ENCODE measurements at places on chromosomes 3 and 15.

- no peak for DNase-seq
Observed at GRCh38 chr3:74640211-74640610, 25.8 kb upstream of the CNTN3 start.

GRCh38 chr3:155086051-155086450 lies 5.9 kb downstream of the MME start:
- DNase-seq = no peak

GRCh38 chr3:141243271-141243707 lies 11.7 kb downstream of the PXYLP1 start:
- no peak for DNase-seq

DNA sequence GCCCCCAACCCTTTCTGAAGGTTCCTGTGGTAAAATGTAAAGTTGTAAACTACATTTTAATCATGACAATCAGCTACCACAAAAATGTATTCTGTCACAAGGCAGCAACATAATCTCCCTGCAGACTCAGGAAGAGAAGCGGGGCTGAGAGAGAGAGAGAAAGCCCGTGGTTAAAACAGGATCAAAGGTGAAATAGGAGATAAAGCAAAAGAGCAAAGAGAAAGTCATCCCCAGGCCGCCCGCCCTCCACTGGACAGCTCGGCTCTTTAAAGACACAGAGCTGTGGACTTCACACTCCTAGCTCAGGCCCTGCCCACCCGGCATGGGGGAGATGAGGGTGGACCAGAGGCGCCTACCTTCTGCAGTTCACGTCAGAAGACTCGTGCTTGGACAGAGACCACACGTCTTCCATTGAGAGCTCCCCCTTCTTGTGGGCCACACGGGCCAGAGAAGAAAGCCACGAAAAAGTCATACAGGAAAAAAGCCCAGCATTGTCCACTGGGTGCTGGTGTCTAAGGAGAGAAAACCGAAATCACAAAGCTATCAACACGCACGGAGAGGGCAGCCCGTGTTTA lies 29.4 kb downstream of the ABCC5 start:
- no peak for DNase-seq

- DNase-seq = no peak
Observed at GRCh38 chr15:48976444-48977088, 12.8 kb upstream of the SHC4 start.

GRCh38 chr15:31346367-31347066 lies 19.9 kb downstream of the KLF13 start:
- peak; percentile 57 for DNase-seq

- no peak for DNase-seq
Observed at GRCh38 chr3:152396867-152397266, 128.1 kb downstream of the MBNL1 start.

DNA sequence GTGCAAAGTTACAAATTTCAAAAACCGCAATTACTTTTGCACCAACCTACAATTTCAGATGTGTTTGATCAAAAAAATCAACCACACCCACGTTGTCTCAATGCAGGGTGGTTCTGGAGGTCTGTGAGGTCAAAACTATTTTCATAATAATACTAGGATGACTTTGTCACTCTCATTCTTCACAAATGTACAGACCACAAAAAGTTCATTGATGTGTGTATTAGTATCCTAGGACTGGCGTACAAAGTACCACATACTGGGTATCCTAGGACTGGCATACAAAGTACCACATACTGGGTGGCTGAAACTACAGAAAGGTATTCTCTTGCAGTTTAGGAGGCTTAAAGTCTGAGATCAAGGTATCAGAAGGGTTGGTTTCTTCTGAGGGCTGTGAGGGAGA lies 13.0 kb downstream of the SUCLG2 start:
- no peak for DNase-seq

DNA sequence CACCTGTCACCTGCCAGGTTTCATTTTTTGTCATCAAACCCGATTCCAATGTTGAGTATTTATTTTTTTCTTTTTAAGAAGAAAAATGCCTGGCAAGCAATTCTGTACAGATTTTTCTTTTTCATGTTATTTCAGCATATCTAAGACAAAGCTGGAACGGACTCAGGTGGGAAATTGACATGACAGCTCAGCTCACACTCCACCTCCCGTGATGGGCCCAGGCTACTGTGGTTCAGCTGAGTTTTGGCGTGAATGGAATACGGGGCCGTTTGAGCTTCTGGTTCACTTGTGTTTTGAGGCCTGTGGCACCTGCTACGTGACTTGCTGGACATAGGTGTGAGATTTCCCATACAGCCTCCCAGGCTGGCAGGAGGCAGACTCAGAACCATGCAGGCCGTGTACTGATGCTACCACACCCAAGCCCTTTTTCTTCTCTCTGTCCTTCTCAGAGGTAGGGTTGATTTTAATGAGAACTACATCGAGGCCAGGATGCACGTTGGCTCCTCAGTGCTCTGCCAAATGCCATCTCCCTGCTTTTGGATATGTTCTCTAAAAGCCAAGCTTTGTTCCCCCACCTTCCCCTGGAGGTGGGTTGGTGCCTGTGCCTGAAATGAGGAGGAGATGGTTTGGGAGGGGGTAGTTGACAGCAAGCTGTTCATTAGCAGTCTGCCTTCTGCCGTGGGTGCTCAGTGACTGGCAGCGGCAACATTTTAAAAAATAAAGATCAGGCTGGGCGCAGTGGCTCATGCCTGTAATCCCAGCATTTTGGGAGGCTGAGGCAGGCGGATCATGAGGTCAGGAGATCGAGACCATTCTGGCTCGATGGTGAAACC lies 48.7 kb downstream of the TRAK1 start:
- DNase-seq = no peak

- peak; percentile 66 for DNase-seq
Observed at GRCh38 chr3:188060840-188061544, 93.0 kb upstream of the LPP start.

DNA sequence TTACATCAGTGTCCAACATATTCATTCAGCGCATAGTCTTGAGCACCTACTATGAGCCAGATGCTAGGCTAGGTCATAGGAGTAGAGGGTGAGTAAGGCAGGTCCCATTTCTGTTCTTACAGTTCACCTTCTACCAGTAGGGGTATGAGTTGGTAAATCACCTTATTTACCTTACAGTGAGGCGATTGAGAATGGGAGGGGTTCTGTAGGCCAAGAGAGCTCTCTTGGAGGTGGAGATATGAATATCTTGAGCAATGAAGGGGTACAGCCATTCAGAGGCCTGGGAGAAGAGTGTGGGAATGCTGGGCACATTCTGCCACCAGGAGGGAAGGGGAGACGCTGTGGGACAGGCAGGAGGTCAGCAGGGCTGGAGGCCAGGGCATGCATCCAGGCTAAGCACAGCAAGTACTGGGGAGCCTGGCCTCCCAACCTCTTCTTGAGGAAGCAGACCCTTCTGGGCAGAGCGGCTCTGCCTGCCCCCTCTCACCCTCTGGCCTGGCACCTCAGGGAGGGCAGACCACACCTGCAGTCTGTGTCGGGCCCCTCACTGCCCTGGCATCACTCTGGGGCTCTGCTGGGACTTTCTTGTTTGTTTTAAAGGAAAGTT lies 123.4 kb downstream of the EEFSEC start:
- DNase-seq = no peak

DNA sequence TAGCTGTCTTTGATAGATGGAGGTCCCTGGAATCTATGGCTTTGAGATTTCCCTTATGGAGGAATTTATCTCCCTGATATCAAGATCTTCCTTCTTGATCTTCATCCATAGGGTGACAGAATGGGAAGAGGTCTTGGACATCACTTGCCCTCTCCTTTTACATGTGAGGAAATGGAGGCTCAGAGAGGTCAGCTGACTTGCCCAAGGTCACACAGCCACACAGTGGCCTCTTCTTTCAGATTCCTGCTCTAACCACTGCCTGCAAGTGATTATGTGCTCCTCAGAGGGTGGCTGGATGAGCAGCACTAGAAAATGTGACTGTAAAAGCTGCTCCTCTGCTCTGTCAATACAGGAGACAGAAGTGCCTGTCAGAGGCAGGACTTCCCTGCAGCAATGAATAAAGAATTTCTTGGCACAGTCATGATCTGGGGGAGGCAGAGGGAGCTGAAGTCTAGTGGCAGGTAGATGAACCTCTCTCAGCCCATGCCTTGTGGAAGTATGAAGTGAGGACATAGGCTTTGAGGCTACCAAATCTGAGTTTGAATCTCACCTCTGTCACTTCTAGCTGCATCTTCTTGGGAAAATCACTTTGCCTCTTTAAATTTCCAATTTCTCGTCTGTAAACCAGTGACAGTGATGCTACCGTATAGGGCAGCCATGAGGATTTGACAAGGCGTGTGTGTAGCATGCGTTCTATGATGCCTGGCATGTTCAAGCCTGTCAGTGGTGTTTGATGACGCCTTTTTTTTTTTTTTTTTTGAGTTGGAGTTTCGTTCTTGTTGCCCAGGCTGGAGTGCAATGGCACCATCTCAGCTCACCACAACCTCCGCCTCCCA lies 12.0 kb downstream of the SSUH2 start:
- no peak for DNase-seq

DNA sequence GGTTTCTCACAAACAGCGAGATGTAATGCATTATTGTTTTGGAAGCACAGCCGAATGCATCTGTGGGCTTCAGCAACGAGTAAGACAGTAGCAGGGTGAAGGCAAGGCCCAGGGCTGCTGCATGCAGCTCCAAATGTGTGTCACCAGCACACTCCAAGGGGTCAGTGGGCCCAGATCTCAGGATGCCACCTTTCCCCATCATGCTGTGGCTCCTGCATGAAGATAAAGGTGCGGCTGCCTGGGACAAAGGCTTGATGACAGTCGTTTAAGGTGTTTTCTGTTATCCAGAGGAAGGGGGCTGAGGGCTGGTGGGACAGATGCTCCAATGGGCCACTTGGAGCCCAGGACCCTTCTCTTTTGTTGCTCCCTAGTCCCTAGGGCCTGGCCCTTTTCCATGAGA lies 13.2 kb downstream of the C3orf22 start:
- DNase-seq = no peak

- DNase-seq = no peak
Observed at GRCh38 chr3:157752956-157753786, 250.0 kb upstream of the VEPH1 start.

GRCh38 chr15:26729030-26729429 lies 43.8 kb downstream of the GABRB3 start:
- no peak for DNase-seq

GRCh38 chr3:56763233-56763632 lies 38.5 kb downstream of the ARHGEF3 start:
- DNase-seq = no peak

DNA sequence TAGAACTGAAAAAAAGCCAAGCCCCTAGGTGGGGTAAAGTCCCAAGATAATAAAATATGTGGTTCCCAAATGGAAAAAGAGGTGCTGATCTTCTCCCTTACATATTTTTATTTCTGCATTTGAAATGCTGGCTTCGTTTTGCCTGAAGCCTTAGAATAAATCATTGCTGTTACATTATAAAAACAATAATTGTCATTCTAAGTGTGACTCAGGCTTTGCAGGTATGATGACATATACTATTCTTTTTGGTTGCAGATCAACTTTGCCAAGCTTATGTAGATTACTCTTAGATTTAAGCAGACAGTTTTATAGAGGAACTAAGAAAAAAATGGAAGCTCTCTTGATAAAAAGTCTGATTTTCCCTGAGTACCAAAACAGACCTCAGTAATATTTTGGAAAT lies 7.5 kb downstream of the IDH3A start:
- no peak for DNase-seq

DNA sequence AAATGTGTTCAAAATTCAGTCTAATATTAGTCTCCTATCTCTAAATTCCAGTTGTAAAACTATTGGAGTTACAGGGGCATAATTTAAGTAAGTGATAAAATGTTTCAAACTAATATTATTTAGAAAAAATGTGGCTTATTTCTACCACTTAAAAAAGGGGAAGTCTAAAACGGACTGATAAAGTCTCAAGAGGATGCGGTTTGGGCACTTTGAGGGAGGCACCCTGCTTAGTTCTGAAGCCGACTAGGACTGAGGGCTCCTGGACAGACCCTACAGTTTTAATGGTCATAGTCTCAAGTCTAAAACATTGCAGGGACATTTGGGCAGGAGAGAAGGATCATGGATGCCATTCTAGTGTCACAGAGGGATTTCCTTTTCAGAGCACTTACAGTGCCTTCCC lies 566.3 kb downstream of the NR2F2 start:
- DNase-seq = no peak

- no peak for DNase-seq
Observed at GRCh38 chr3:141859651-141860050, 16.8 kb upstream of the ATP1B3 start.

Measured in germinal center (tissue), 1 donor.